CD8-positive, alpha-beta memory T cell (primary cell): ENCODE measurements at places on chromosomes 1 and 21.

DNA sequence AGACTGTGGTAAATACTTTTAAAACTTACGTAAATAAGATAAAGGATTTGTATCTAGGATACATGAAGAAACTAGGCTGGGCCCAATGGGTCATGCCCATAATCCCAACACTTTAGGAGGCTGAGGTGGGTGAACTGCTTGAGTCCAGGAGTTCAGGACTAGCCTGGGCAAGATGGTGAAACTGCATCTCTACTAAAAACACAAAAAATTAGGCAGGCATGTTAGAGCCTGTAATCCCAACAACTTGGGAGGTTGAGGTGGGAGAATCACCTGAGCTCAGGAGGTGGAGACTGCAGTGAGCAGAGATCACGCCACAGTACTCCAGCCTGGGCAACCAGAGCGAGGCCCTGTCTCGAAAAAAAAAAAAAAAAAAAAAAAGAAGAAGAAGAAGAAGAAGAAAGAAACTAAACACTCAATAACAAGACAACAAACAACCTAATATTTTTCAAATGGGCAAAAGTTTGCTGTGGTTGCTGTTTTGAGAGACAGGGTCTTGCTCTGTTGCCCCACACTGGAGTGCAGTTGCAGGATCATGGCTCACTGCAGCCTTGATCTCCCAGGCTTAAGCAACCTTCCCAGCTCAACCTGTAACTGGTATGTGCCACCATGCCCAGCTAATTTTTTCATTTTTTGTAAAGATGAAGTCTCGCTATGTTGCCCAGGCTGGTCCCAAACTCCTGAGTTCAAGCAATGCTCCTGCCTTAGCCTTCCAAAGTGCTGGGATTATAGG is 78.3 kb downstream of the EIF4G3 start:
- DNase-seq: no peak

- DNase-seq: no peak
Measured at GRCh38 chr1:35315649-35316048, 47.1 kb downstream of the ZMYM4 start.

DNA sequence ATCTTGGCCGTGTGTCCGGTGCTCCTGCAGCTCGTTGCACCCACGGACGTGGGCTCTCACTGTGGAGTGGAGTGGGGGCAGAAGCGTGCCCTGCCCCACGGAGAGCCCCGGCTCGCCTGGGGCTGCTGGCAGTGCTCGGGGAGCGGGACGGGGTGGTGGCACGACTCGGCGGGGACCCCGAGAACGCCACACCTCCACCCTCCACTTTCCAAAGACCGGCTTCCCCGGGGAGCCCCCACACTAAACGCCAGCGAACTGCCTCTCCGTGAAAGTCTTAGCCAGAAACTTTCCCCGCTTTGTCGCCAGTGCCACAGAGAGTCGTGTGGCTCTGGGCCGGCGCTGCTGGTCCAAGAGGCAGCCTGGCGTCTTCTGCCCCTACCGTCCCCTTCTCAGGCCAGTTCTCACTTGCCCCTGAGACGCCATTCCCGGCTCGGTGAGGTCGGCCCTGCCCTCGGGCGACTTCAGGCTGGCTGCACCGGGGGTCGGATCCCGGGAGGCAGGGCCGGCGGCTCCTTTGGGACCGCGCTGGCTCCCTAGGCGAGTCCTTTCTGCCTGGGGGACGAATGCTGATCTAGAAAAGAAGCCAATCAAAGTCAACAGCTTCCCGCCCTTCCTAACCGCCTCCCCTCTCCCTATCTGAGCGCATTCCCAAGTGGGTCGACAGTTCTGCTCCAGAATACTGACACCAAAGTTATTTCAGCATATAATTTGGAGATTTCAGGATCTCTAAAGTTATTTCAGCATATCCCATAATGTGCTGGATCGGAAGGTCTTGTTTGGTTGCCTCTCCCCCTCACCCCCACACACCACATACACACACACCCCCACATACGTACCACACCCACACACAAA is 2.6 kb upstream of the SAMD13 start:
- DNase-seq: no peak

- no peak for DNase-seq
Measured at GRCh38 chr1:114117654-114118053, 36.0 kb downstream of the SYT6 start.

- DNase-seq: no peak
Measured at GRCh38 chr1:220327106-220327505, 54.9 kb upstream of the RAB3GAP2 start.

GRCh38 chr1:41716188-41717130 is 202.3 kb downstream of the HIVEP3 start:
- no peak for DNase-seq

DNA sequence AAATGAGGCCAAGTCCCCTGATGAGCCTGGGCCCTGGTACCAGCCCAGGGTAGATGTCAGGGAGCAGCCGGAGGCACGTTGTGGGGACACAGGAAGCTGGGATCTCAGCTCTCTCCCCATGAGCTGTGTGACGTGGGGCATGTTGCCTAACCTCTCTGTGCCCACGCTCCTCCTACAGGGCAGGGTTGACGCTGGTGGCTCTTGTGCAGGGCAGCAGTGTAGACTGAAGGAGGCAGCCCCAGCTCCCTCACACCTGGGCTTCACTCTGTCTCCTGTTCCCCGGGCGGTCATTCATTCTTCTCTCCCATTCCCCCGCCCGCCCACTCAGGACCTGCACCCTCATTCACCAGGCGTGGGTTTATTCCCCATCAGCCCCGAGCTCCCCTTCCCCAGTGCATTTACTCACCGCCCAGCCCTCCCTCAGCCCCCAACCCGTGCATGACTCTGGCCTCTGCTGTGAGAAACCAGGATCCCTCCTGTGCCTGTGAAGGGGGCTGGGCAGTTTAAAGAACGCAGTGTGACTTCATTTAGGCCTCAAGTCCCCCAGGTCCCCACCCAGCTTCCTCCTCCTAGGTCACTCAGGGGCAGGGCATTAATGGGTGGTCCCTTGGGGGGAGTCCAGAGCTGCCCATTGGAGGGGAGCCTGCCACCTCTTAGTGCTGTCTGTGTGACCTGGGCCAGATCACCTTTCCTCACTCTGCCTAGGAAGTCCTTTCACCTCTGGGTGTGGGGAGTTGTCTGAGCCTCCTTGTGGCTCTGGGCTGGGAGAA is 285.7 kb downstream of the PTPRU start:
- DNase-seq: no peak

- DNase-seq: no peak
Measured at GRCh38 chr1:84855691-84856630, 37.0 kb downstream of the LPAR3 start.

DNA sequence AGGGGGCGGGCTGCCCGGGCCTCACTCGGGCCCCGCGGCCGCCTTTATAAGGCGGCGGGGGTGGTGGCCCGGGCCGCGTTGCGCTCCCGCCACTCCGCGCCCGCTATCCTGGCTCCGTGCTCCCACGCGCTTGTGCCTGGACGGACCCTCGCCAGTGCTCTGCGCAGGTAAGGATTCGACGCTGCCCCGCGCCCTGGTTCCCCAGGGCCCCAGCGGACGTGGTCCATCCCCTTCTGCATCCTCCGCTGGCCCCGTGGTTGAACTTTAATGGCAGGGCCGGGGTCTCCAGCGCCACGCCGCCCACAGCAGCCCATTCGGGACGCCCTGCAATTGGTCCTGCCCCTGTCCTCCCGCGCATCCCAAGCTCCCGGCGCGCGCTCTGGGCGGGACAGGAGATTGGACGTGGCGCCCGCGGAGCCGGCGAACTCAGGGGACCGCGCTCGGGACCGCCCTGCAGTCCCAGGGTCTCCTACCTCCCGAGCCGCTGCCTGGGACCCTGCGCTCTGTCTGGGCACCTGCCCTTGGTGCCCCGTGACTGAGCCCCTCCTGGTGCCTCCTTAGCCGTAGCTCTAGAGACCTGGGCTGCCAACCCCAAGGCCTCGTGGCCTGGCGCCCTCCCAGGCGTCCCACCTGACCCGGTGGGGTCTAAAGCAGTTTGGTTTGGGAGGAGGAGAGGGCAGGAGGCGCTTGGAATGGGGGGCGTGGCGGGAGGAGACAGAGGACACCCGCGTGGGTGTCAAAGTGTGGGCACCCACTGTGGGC is at the start of gene ALPL:
Gene ALPL (plus strand): TSS at position 73 of the 762 bp plus-strand sequence. CDS start 44,659 bp downstream, outside the sequence.
- DNase-seq: no peak

DNA sequence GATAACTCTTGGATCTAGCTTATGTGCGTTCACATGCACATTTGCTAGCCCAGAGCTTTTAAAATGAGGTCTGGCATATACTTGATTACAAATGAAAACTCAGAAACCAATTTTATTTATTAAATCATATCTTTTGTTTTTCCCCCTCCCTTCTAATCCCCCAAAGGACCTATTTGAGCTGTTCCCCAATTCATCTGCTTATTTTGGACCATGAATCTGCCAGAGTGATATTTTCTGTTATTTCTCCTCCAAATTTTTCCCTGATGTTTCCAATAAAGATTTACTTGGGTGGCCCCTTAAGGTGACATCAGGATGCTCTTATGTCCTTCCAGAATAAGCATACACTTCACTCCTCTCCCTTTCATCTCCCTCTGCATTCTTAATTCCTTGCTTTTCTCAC is 123.4 kb downstream of the SYT2 start:
- no peak for DNase-seq

DNA sequence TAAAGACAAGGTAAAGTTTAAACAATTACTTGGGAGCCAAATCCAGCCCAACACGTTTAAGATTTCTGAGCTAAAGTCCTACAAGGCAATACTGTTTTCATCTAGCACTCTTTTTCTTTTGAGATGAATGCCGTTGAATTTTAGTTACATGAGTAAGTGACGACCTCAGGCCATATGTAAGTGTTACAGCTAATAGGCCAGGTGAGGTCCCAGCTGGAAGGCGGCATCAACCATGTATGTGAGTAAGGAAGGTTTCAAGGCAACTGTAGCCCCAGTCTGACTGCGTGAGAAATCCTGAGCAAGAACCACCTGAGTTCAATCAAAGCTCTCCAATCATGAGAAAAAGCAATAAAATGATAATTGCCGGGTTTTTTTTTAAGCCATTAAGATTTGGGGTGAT is 41.5 kb upstream of the EGLN1 start:
- no peak for DNase-seq

GRCh38 chr1:203450479-203451149 is 25.0 kb upstream of the PRELP start:
- DNase-seq: no peak

GRCh38 chr1:10714337-10715114 is 81.9 kb downstream of the CASZ1 start:
- DNase-seq: no peak
